Lung (tissue), 17 donors: ENCODE measurements at places on chromosomes 16 and 17.
A peak's percentile ranks its signal among the peaks of the same experiment; 100 is the strongest.

- DNase-seq: no peak
Observed at GRCh38 chr16:4828567-4829321, 18.3 kb downstream of the GLYR1 start.

DNA sequence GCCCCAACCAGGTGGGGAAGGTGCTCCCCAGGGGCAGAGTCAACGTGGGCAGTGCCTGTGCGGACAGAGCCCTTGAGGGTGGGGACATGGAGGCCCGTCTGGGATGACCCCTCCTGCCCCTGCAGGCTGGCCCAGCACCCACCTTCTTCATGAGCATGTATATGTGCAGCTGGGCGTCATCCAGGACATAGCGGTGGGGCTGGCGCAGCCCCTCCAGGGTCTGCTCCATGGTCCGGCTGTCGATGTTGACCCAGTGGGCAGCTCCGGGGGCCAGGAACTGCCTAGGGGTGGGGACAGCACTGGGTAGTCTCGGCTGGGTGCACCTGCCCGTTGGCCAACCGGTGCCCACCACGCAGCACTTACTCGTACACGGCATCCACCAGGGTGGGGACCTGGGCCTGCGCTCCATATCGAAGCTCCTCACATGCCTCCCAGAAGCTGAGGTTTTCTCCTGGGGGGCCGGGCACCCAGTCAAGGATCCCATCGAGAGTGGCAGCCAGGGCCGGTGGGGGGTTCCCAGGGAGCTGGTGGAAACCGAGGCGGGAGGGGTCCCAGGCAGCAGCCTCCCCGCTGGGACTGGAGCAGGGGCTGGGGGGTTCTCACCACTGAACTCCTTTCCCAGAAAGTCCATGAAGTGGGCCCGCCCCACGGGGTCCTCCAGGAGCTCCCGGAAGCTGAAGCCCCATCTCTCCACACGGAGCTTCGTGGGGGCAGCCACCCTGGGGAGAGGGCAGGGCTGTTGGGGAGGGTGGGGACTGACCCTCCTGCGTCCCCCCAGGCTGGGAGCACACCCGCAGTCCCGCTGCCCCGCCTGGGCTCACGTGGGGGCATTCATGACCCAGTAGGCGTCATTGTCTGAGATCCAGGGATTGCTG, 5.1 kb downstream of the RGS11 start:
- DNase-seq: no peak

- peak; percentile 48 for DNase-seq
Observed at GRCh38 chr16:381789-382717, at the start of gene PGAP6. Gene PGAP6 (minus strand): TSS chr16:381978. CDS start chr16:381821, 157 bp downstream.

GRCh38 chr17:19361326-19361725, 1.2 kb downstream of the B9D1 start:
- DNase-seq: no peak

DNA sequence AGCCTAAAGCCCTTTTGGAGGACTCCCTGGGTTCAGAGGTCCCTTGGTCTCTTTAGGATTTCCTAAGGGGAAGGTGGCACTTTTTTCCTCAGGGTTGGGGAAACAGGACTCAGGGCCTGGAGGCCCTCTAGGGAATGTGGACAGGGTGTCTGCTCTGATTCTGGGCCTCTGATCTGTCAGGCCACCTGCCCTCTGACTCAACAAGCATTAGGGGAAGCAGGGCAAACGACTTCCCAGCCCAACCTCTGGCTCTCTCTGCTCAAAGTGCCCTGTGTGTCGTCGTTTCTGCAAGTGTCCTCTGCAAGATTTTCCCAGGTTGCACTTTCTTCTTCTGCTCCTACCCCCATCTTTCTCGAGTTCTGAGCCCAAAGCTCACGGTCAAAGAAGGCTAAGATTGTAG, 6.6 kb upstream of the IGFBP4 start:
- DNase-seq: no peak

GRCh38 chr17:41665566-41666236, 23.0 kb upstream of the EIF1 start:
- DNase-seq: peak; percentile 91

DNA sequence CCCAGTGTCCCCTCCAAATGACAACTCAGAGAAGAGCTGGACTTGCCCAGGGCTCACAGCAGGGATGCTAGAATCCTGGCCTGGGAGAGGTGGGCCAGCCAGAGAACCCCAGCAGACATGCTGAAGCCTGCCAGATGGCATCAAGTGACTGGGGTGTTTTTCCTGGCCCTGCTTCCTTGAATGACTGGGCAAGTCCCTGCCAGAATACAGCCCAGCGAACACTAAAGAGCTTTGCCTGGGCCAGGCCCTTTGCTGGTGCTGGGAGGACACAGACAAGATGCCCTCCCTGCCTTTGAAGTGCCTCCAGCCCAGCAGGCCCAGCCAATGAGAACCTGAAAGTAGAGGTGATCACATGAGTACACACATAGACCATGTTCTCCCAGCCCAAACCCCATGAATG, 11.5 kb downstream of the ZNF319 start:
- no peak for DNase-seq

GRCh38 chr16:48075398-48075797, 80.4 kb downstream of the ABCC12 start:
- no peak for DNase-seq

DNA sequence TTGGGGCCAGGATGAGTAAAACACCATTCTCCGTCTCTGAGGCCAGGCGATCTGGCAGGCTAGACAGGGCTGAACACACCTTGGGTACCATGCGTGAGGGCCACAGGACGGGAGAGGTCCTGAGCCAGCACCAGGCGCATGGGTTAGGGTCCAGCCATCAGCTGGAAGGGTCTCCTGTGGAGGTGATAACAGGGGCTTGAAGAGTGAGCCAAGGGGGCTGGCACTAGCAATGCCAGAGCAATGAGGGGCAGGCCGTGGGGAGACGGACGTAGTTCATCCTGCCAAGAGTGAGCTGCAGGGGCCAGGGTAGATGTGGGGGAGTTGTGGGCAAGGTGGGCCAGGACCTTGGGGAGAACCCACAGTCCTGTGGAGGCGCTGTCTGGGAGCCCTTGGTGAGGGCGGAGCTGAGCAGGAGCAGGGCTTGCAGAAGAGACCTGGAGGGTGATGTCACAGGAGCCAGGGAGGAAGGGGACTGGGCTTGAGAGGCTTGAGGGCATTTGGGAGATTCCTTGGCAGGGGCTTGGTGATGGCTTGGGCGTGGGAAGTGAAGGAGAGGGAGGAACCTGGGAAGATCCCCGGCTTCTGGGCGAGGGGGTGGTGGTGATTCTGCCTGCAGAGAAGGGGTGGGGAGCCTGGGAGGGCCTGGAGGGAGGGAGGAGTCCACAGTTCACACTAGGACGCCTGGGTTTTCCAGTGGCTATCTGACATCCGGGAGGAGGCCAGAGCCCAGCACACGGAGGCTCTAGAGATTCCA, 6.3 kb upstream of the NPTX1 start:
- no peak for DNase-seq

- DNase-seq: no peak
Observed at GRCh38 chr17:2691965-2692780, 19.4 kb downstream of the CLUH start.

- DNase-seq: peak; percentile 80
Observed at GRCh38 chr17:8628609-8629169, 1.8 kb downstream of the MYH10 start.

- DNase-seq: no peak
Observed at GRCh38 chr17:79572136-79572925, 38.5 kb downstream of the RBFOX3 start.

GRCh38 chr16:76114681-76115080, 162.5 kb upstream of the CNTNAP4 start:
- DNase-seq: no peak

- DNase-seq: peak; percentile 32
Observed at GRCh38 chr16:57061084-57061905, 31.1 kb upstream of the CPNE2 start.

- no peak for DNase-seq
Observed at GRCh38 chr16:71648921-71649320, 22.9 kb downstream of the MARVELD3 start.

DNA sequence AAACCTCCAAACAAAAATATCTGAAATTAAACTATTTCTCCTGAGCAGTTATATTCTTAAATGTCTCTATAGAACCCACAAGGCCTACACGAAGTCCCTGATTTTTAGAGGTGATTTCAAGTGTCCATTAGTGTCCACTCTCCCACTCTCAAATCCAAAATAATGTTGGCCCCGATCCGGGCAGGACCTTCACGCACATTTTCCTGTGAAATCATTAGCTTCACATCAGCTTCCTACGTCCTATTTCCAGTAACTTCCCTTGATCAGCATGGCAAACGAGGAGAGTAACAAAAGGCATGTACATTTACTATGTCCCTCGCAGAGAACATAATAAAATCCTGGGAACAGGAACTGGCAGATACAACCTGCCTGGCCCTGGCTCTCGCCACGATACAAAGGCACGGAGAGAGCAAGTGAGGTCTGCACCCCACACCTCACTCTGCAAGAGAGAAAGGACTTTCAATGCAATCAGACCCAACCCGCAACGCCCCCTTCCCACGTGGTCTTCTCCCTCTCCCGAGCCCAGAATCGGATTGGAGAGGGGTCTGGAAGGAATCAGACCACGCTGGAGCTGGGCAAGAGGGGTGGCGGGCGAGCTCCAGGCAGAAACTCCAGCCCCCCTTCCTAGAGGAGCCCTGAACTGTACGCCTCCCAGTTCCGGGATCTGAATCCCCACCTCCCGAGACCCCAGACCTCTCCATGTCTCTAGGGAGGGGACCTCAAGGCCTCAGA, 17.5 kb upstream of the C17orf78 start:
- peak; percentile 79 for DNase-seq

DNA sequence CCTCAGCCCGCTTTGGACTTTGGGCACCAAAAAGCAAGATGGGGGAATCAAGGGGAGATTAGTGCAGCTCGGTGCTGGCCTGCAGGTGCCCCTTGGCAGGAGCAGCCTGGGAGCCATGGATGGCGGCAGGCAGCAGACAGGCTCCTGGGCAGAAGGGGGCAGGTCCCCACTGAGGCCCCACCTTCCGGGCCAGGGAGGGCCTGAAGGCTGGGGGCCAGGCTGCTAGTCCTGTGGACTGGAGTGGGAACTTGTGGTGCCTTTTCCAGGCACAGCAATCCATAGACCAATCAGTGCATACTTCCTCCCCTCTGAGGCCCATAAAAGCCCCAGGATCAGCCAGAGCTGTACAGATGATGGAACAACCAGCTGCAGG, 64.0 kb downstream of the USP32 start:
- no peak for DNase-seq

- peak; percentile 31 for DNase-seq
Observed at GRCh38 chr16:70470927-70471341, 16.5 kb downstream of the FCSK start.

DNA sequence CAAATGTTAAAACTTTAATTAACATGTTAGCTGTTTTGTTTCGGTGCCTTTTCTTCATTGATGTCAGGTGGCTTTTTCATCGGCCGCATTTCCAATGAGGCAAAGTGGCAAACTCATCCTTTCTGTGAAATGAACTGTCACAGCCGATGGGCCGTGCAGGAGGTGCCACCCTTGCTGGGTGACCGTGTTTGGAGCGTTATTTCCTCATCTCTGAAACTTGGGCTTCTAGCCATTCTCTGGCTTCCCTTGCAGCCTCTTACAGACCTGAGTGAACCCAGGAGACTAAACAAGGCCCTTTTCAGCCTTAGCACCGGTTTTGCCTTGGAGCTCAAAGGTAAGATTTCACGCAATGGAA, 42.2 kb upstream of the PRSS54 start:
- DNase-seq: no peak

GRCh38 chr17:41648411-41649195, 24.2 kb upstream of the KRT17 start:
- DNase-seq: peak; percentile 84

GRCh38 chr16:67336648-67337047, 10.0 kb downstream of the LRRC36 start:
- no peak for DNase-seq

- peak; percentile 58 for DNase-seq
Observed at GRCh38 chr16:89051521-89052166, 42.0 kb upstream of the ACSF3 start.

GRCh38 chr16:85309656-85310587, 197.7 kb upstream of the CIBAR2 start:
- no peak for DNase-seq

GRCh38 chr17:78787444-78787843, 5.4 kb upstream of the CYTH1 start:
- DNase-seq: no peak

DNA sequence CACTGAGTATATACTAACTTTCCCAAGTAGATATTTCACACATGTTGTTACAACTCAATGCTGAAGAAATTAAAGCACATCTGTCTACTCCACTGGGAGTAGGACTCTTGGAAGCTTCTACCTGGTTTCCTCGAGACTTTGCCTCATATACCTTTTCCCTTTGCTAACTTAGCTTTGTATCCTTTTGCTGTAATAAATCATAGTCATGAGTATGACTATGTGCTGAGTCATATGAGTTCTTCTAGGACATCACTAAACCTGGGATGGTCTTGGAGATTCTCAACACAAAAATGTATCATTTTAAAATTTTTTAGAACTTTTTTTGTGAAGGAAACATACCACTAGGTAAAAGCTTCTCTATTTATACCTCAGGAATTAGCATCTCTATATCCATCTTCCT, 39.8 kb downstream of the ABCA5 start:
- DNase-seq: no peak

DNA sequence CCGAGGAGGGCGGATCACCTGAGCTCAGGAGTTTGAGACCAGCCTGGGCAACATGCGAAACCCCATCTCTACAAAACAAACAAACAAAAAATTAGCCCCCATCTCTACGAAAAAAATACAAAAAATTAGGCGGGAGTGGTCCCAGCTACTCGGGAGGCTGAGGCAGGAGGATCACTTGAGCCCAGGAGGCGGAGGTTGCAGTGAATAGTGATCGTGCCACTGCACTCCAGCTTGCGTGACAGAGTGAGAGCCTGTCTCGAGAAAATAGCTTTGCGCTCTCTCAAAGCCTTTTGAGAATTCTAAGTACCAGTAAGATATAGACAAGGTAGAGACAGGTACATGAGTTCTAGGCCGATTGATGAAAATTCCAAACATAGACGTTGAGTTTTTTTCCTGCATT, 2.0 kb downstream of the SOCS7 start:
- no peak for DNase-seq

GRCh38 chr16:81860287-81861266, 81.5 kb downstream of the PLCG2 start:
- no peak for DNase-seq

- no peak for DNase-seq
Observed at GRCh38 chr16:89149386-89149785, 22.2 kb upstream of the CDH15 start.

GRCh38 chr16:23781176-23781575, 26.4 kb downstream of the CHP2 start:
- no peak for DNase-seq

DNA sequence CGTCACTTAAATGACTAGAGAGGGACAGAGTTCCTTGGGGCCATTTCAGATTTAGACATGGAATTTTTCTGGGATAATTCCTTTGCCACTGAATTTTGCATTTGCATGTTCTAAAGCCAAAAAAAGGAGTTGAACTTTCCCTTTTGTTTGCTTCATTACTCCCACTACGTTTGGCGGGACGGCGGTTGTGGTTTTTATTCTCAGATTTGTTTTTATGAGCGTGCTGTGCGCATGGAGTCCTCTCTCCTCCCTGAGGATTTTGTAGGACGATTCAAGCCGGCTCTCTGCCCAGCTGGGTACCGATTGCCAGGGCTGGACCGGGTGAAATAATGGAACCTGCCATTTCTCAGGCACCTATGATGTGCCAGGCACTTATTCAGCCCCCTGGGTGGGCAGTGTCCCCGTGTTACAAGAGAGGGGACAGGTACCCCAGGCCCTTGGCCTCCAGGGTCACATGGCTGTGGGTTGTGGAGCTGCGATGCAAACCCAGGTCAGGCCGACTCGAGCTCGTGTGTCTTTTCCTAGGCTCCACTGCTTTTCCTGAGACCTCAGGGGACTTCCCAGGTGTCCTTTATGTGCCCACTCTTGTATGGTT, 18.8 kb downstream of the CMIP start:
- no peak for DNase-seq

GRCh38 chr16:28843766-28844165, 2.4 kb downstream of the TUFM start:
- no peak for DNase-seq
